ENCODE measurements at places on chromosomes 5 and 9.

DNA sequence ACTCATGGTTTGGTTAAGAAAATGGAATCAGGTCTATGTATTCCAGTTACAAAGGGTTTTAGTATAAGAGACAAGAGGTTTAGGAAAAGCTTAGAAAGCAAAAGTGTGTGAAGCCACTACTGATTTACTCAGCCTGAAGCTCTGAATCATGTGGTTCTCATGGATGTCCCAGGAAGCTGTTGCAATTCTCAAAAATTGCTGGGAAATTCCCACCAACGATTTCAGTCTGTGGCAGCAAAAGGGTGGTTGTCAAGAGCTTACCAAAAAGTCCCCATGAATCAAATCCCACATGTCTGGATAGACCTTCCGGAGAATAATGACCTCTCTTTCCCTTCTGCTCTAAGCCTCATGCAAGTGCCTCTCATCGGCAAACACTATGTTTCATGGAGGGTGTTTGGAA, 929.9 kb downstream of the TLE4 start:
- DNase-seq: no peak

DNA sequence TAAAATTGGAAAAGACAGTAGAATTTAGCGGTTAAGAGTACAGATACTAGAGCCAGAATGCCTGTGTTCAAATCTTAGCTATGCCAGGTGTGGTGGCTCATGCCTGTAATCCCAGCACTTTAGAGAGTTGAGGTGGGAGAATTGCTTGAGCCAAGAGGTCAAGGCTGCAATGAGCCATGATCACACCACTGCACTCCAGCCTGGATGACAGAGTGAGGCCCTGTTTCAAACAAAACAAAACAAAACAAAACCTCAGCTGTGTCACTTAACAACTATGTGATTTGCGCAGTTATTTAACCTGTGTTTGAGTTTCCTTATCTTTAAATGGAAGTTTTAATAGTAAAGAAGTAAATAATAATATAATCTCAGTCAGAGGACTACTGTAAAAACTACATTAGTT, 68.3 kb downstream of the TBCA start:
- no peak for DNase-seq

GRCh38 chr5:22928821-22929482, 75.8 kb upstream of the CDH12 start:
- no peak for DNase-seq

- DNase-seq: no peak
Observed at GRCh38 chr5:139378101-139378825, 4.8 kb downstream of the SLC23A1 start.

DNA sequence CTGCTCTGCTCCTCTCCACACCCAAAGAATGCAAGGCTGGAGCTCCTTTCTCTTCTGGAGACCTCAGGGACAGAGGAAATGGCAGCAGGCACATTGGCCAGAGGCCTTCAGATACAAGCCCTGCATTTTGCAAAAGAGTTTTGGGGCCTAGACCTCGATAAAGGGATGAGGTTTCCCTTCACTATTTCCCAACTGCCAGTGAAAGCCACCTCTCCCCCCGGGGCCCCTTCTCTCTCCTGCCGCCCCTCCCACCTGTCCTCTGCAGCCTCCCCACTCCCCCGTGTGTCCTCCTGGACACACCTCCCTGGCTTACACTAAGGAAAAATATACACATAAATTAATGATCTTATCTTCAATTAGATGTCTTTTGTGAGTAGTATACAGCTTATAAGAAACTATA, 21.3 kb upstream of the LMNB1 start:
- no peak for DNase-seq

- DNase-seq: peak; percentile 47
Observed at GRCh38 chr9:122071715-122072114, 21.4 kb downstream of the TTLL11 start.

GRCh38 chr9:100990605-100991381, 37.7 kb upstream of the PLPPR1 start:
- no peak for DNase-seq

DNA sequence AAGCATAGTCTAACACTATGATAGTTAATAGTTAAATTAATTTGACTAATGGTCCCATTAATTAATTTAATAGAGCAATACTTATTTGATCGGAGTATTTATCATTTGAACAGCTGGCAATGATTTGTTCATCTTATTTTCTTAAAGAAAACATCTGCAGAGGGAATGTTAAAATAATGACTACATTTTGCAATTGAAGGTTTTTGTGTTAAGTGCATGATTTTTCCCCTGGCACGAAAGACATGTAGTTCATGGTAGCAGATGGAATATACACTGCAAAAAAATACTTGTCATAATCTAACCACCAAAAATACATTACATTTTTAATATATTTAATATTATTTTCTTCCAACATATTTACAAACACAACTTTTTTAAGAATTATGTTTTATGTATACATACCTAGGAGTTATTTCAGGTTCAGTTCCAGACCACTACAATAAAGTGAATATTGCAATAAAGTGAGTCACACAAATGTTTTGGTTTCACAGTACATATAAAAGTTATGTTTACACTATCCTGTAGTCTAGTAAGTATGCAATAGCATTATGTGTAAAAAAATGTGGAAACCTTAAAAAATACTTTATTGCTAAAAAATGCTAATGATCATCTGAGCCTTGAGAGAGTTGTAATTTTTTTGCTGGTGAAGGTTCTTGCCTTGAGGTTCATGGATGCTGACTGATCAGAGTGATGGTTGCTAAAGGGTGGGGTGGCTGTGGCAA, 292.6 kb upstream of the DAB2 start:
- DNase-seq: peak; percentile 80

DNA sequence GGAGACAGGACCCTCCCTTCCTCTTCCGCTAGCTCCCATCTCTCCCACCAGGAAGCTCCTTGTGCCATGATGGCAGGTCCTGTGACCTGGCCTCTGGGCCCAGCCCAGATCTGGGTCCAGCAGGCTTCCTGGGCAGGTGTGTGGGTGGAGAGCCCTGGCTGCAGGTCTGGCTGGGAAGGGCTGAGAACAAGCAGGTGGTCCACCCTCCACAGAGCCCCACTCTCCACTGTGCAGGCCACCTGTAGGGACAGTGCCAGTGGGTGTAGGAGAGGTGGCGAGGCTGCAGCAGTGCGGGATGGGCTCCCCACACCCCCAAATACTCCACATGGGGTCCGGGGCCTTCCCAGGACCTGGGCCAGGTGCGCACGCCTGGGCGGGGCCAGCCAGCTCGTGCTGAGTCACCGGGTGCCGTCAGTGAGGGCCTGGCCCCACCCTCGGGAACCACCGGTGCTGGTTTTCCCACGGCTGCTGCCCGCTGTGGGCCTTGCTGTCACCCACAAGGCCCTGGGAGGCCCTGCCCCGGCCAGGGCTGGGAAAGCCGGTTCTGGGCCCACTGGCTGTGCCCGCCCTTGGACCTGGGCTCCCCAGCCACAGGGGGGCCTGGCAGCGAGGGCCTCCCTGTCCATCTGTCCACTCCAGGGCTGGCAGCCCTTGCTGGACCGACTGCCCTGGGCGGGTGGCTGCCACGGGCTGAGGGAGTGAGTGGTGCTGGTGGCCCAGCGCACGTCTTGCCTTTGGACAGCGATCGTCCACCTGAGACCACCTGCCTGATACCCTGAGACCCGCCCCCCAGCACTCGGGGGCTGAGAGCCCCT, 9.3 kb upstream of the NRARP start:
- DNase-seq: no peak

- peak; percentile 79 for DNase-seq
Observed at GRCh38 chr9:21434202-21435014, 5.8 kb upstream of the IFNA1 start.

GRCh38 chr5:38600329-38601045, 44.0 kb upstream of the LIFR start:
- peak; percentile 41 for DNase-seq

GRCh38 chr5:90221951-90222350, 187.6 kb downstream of the CETN3 start:
- DNase-seq: no peak

DNA sequence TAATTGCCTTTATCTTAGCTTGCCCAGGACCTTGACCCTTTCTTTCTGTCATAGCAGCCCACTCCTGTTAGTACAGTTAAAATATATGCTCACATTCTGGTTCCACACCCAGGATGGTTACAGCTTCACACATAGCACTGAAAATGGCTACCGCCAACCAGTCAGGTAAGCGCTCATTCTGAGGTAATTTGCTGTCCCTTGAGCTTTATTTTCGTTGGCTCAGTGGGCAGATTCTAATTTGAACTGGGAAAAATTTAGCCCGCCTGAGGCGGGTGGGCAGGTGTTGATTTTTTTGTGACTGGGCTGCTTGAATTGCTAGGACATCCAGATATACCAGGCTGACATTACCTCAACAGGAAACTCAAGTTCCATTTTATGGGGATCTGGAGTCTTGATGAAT, 137.5 kb downstream of the KCTD16 start:
- DNase-seq: no peak

- DNase-seq: no peak
Observed at GRCh38 chr5:133459474-133460160, 152.7 kb downstream of the FSTL4 start.

DNA sequence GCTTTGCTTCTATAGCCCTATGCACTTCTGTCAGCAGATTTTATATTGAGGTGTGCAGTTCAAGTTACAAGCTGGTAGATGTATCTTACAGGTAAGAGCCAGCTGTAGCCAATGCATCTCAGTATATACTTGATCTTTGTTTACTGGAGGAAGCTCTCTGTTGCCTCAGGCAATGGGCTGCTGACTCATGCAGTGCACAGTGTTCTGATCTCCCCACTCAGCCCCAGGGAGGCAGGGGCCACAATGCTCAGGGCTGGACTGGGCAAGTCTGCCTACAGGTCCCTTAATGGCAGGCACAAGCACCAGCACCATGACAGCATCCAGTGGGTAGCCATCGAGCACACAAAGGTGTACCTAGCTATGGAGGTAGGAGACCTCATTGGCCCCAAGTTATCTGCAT, 178.8 kb upstream of the CDH10 start:
- no peak for DNase-seq

GRCh38 chr9:26216702-26217101, 538.5 kb upstream of the TUSC1 start:
- no peak for DNase-seq

GRCh38 chr5:140565024-140565779, 574 bp downstream of the SLC35A4 start:
- no peak for DNase-seq

GRCh38 chr9:4177970-4178758, 121.7 kb downstream of the GLIS3 start:
- DNase-seq: no peak

DNA sequence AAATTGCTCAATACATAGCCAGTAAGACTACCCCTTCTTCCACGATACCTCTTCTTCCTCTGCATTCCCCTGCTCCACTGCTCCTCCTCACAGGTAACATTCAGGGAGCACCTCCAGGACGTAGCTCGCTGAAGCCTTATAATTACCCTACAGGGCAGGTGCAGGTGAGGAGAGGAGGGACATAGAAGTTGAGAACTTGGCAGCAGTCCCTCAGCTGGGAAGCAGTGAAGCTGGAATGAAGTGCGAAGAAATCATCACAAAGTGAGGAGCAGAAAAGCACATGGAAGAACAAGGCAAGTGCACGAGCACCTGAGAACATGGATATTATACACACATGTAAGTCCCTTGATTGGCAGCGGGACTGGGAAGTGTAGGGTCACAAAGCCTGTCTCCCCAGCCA, 118.2 kb downstream of the HSD17B3 start:
- DNase-seq: no peak

All from AG10803 (cell line).